ENCODE measurements at places on chromosomes 6 and 20.
A peak's percentile ranks its signal among the peaks of the same experiment; 100 is the strongest.

DNA sequence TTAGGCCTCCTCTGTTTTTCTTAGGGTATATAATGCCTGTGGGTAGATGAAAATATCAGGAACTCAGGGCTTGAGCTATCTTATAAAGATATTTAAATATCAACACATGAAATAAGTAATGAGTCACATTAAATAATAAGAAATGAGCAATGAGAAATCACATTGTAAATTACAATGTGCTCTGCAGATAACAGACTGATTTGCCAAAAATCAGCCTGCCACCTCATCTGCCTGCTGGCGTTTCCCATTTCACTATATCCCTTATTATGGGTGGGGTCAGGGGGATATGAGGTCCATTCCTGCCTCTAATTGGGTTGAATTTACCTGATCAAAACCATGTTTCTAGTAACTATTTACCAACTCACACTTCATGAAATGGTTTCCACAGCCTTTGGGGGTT, 335.2 kb downstream of the CDC5L start:
- DNase-seq = no peak

GRCh38 chr6:17475606-17476244, 82.3 kb downstream of the CAP2 start:
- DNase-seq = no peak

DNA sequence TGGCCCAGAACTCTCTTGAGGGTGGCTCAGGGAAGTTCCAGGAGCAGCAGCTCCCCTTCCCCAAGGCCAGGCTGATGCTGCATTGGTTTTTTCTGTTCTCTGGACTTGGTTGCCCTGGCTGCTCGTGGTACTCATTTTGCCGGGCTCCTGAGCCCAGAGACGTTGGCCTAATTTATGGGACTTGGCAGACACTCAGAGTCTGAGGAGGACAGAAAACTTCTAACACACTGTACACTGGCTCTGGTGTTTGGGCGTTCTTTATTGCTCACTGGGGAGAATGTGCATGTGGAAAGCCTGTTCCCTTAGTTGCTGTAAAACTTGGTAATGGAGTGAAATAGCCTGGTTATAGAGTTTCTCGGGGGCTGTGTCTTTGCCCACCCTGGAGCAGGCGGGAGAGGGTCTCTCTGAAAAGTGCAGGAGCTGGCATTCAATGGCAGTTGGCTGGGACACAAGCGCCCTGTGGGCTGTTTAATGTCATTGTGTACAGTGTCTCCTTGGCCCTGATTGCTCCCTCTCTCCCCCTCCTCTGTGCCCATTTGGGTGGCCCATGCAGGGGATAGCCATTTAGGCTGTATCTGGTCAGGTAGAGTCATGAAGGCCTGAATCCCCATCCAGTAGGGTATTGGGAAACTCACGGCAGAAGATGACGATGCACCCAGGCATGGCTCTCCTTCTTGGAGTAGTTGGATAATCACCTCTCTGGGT, 109.3 kb downstream of the CDC5L start:
- no peak for DNase-seq

GRCh38 chr6:142966294-142966693, 21.3 kb upstream of the HIVEP2 start:
- no peak for DNase-seq

DNA sequence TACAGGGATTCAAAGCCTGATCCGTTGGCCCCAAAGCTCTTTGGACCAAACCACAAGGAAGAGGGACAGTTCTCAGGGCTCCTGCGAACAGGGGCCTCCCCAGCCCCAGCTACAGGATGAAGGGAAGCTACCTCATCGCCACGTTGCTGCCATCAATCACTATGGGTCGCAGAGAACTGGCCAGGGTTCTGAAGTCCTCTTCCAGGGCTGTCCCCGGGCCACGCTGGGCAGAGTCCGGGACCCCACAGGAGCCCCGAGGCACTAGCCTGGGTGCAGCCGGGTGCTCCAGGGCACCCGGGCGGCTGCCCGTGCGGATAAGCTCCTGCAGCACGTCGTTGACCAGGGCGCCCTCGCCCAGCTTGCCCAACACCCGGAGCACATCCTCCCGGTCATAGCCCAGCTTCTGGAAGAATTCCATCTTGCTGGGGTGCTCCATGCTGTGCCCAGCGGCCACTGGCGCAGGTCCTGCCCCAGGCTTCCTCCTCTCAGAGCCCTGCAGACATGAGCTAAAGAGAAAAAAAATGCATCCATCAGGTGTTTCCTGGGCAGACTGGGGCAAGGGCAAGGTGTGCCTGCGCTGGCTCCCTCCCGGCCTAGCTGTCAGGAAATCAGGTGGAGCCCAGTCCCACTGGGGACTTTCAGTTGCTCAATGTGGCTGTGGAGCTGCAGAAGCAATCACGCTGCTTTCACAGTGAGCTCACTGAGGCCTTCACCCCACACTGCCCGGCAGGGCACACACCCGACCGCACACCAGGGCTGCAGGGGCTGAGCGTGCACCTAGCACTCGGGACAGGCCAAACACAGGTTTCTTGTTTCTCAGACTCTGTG, 10.5 kb downstream of the ZC3H12D start:
- no peak for DNase-seq

DNA sequence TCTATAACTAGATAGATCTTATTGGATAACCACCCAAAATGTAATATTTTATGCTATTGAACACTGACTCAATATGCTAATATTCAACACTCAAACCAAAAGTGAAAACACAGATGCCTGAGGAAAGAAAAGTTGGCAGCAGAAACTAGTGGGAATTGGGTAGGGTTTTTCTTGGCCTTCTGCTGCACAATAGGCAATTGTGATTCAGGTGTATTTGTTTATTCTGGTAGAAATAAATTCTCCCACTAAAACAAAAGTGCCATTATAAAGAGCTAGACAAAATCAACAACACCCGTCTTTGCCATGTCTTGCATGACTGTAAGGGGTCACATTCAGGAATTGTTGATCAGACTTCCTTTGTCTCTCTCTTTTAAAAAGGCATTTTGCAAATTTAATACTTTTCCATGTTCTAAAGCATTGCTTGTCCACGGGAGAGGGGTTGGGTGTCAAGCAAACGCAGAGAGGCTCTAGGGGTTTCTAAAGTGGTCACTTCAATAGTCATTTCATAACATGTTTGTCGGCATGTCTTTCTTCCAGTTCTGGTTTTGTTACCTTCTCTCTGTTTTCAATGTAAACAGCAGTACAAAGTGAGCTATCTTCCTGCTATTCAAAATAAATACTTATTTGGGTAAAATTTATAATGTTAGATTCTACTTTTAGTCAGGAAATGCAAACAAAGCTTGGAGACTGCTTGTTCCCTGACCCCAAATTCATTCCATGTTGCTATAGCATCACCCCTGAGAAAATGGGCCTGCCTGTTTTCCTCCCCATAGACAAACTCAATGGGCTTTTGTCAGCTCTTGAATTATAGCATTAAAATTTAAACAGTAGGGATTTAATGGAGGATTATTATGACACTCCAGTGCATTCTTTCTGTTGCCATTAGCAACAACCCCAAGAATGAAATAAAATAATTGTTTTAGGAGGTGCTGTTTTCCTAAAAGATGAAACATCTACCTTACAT, 217.0 kb upstream of the CCN2 start:
- DNase-seq = no peak

GRCh38 chr20:35845561-35845960, 73.7 kb downstream of the PHF20 start:
- DNase-seq = no peak

DNA sequence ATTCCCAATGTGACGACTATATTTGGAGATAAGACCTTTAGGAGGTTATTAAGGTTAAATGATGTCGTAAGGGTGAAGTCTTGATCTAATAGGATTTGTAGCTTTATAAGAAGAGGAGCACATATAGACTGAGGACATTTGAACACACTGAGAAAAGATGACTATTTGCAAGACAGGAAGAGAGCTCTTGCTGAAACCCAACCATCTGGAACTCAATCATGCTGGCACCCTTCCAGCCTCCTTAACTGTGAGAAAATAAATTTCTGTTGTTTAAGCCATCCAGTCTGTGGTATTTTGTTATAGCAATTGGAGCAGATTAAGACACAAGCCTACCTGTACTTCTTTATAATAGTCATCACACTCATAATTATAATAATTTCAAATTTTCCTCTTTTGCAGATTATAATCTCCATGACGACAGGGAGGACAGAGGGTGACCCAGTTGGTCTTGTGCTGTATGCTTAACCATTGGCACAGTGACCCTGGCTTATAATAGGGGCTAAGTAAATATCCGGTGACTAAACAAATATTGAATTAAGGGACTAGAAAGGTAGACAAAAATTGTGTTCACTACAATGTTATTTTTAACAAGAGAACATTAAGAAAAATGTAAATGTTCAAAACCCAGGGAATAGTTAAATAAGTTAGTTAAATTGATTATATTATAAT, 206.4 kb upstream of the HDDC2 start:
- no peak for DNase-seq

- no peak for DNase-seq
These were observed 154.0 kb upstream of the FLRT3 start for GRCh38 chr20:14491436-14491835.

GRCh38 chr6:82364087-82365015, 734 bp downstream of the TPBG start:
- no peak for DNase-seq

DNA sequence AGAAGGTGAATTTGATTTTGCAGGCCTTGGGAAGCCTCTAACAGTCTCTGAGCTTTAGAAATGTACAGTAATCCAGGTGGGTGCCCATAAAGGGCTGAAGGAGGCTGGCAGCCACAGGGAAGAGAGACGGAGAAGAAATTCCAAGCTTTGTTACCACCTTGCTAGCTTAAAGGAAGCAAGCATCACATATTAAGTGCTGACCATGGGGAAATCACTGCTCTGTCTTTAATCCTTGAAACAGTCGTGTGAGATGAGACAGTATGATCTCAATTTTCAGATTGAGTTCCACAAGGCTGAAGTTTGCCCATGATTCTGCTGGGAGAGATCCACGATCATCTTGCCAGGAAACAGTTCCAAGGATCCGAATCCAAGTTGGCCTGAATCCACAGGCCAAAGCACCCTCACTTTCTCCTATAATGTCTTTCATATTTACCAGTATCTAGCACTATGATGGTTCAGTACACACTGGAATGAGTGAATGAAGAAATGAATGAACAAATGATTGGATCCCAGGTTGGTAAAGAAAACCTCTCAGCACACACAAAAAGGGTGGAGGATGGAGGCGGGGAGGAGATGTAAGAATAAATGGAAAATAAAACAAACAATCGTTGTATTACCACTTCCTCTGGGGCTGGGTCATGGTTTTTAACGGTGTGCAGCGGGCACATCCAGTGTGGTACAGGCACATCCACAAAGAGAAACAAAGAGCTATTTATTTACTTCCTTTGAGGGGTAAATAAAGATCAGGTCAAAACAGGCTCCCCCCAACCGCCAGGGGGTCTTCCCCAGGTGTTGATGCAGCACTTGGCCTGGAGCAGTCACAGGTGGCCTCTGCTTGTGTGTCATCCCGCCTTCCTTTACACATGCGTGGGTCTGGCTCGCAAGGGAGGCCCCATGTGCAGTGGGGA, 28.2 kb upstream of the TAF8 start:
- peak; percentile 65 for DNase-seq

DNA sequence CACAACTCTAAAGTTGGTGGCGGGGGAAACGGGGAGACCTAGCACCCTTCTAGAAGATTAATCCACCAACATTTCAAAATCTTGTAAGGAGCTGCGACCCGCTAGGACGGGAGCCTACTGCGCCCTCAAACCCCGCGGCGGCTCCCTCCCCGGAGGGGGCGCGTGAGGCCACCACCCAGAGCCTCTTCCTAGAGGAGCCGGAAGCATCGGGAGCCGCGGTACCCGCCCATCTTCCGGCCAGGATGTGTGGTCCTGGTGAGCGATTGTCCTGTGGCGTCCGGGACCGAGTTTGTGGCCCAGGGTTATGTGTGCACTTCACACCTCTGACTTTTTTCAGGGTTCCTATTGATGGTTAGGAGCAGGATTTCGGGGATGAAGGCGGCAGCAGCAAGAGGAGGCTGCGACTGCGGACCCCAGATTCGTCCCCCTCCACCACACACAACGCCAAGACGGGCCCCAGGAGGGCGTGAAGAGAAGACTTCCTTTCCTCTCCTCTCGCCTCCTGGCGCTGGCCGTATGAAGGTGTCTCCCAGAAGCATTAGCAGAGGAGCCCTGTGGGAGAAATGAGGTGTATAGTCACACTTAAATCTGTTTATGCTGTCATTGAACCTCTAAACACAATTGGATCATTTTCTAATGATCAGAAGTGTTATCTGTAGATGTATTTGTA, 10.7 kb downstream of the ZNF165 start:
- no peak for DNase-seq
